ENCODE measurements at places on chromosomes 13 and 19. TPM values are rescaled to one million over a fixed set of nuclear protein-coding genes. Genes with fewer than 3 reads are reported as not detected.

FAM216B gene
- total RNA-seq: not detected

C2CD4C gene
- total RNA-seq: 18.6 TPM

KLK6 gene
- total RNA-seq: not detected

KPTN gene
- total RNA-seq: 18.1 TPM

CEACAM20 gene
- total RNA-seq: not detected

SIGLEC12 gene
- total RNA-seq: not detected

PROZ gene
- total RNA-seq: not detected

DHPS gene
- 78.3 TPM for total RNA-seq

- H3K27ac ChIP-seq: no peak overlapping the region
- H3K4me1 ChIP-seq: no peaks in the 10 kb centered on the region
- H3K36me3 ChIP-seq: no peaks in the 10 kb centered on the region
- DNase-seq: no peak
- no peaks in the 10 kb centered on the region for H3K27me3 ChIP-seq
- no peak overlapping the region for H3K4me3 ChIP-seq
These were observed 955.9 kb downstream of the SLITRK5 start for GRCh38 chr13:88627071-88627470.

- peaks cover 10% of the 10 kb centered on the region for H3K4me1 ChIP-seq
- H3K36me3 ChIP-seq: no peaks in the 10 kb centered on the region
- no peak for DNase-seq
- no peak overlapping the region for H3K4me3 ChIP-seq
- H3K27ac ChIP-seq: no peak overlapping the region
- peaks cover 99% of the 10 kb centered on the region for H3K27me3 ChIP-seq
These were observed 190.0 kb downstream of the MZT1 start for GRCh38 chr13:72537395-72537780.

DNA sequence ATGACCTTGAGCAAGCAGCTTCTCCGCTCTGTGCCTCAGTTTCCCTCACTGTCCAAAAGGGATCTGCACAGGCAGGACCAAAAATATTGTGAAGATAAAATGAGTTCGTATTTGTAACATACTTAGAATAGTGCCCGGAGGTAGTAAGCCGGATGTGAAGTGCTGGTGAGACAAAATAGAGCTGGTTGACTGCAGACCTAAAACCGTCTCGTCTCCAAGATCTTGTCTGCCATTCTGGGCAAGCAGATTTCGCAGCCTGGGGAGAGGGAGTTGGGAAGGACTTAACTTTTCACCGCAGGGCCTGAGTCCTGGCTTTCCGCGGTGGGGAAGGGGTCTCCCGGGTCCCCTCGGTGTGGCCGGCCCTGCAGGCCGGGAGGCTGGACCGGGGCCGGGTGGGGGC is 8.2 kb upstream of the BBC3 start:
- DNase-seq: no peak
- peaks cover 44% of the 10 kb centered on the region for H3K27me3 ChIP-seq
- no peaks in the 10 kb centered on the region for H3K36me3 ChIP-seq

GRCh38 chr19:11552666-11553372 is 6.2 kb downstream of the ELOF1 start:
- DNase-seq: no peak
- no peaks in the 10 kb centered on the region for H3K27me3 ChIP-seq
- no peak overlapping the region for H3K4me3 ChIP-seq
- H3K27ac ChIP-seq: no peak overlapping the region

DNA sequence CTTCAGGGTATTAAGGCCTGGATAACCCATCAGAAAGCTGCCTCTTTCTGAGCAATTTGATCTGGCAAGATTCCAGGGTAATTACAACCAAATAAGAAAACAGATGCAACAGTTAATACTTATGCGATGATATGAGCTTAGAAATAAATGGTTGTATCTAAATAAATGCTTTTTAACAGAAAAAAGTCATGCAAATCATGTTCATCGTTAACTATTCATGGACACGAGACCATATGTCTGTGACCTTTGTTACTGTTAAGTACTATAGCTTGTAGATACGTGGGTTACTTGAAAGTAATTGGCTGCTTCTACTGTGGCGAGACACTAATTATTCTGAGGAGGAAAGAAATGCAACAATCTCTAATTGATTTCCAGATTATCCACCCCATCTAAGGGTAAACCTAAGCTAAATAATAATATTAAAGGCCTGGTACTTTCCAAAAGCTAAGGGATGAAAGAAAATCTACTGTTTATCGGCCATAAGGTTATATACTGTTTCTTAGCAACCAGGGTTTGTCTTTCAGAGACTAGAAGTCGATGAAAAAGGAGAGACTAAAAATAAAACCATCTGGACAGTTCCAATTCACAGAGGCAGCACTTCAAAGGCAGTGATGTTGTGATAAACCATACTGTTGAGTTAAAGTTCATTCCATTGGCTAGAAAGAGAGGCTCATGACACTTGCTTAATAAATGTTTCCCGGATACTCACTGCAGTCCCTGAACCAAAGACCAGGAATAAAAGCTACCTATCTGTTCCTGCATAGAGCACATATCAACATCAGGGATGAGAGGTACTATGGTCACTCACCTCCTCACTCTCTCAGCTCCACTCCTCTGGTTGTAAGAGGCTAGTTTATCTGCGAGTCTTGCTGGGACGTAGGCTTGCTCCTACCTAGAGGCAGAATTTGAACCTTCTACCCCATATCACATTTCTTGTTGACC is 1.5 kb downstream of the EPSTI1 start:
- no peaks in the 10 kb centered on the region for H3K36me3 ChIP-seq
- no peak overlapping the region for H3K27ac ChIP-seq
- DNase-seq: no peak
- peaks cover 15% of the 10 kb centered on the region for H3K4me1 ChIP-seq

GRCh38 chr13:77733674-77734073 is 36.2 kb downstream of the SLAIN1 start:
- no peaks in the 10 kb centered on the region for H3K36me3 ChIP-seq
- no peaks in the 10 kb centered on the region for H3K4me1 ChIP-seq
- H3K4me3 ChIP-seq: no peak overlapping the region
- no peaks in the 10 kb centered on the region for H3K27me3 ChIP-seq
- no peak overlapping the region for H3K27ac ChIP-seq
- DNase-seq: no peak

DNA sequence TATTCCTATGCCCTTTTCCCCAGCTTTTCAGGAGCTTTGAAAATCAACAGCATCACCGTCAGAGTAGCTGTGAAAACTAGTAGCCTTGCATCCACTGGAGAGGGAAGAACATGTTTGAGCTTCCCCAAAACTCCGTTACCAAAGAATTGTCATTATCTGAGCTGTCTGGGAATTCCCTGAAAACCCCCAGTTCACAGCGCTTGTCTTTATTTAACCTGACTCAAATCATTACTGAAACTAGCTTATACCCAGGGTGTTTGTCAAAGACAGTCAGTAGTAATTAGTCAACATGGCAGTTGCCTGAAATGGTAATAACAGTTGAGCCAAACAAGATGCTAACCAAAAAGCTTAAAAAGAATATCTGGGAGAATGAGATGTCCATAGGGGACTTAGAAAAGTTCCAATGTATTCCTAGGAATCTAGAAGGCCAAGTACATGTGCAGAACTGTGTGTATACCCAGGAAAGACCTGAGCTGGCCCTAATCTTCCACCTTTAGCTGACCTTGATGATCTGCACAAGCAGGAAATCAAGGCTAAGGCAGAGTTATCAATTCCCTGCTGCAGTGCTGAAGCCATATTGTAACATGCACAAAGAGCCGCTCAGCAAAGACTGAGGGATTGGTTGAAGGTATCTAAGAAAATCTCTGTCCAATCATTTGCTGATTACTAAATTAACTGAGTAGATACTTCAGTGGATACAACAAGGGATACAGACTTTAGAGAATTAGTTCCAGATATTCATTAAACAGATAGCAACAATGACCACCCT is 130.8 kb downstream of the KL start:
- no peak overlapping the region for H3K27ac ChIP-seq
- H3K4me3 ChIP-seq: no peak overlapping the region
- H3K27me3 ChIP-seq: no peaks in the 10 kb centered on the region
- DNase-seq: no peak
- no peaks in the 10 kb centered on the region for H3K4me1 ChIP-seq

DNA sequence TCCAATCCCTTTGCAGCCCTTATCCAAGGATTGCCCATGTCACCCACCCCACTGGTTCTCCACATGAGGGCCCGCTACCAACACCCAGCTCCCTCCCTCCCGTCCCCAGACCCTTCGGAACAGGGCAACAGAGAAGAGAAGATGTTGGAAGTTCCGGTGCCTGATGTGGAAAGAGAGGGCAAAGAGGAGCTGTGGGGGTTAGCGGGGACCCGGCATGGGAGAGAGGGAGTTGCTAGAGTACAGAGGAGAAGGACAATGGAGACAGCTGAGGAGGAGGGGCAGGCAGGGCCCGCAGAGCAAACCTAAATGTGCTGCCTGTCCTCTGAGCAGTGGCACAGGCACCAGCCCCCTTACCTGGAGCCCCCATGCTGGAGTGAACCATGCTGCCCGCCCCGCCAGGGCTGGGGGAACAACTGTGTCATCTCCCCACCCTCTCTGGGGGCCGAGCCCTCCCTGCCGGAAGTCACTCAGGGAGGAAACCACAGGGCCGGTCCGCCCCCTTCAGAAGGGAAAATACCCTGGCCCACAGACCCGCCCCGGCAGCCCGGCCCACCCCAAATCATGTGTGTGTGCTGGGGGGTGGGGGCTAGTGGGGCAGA is at the start of gene POU2F2:
TSS of gene POU2F2 (minus strand) at position 417 of the 599 bp plus-strand sequence. CDS start at position 382, 35 bp downstream.
- H3K4me1 ChIP-seq: peaks cover 13% of the 10 kb centered on the region
- no peaks in the 10 kb centered on the region for H3K36me3 ChIP-seq
- H3K27me3 ChIP-seq: peaks cover 58% of the 10 kb centered on the region
- peak; percentile 51 for DNase-seq
- no peak within 1 kb of the TSS for H3K27ac ChIP-seq

- no peak for DNase-seq
- no peaks in the 10 kb centered on the region for H3K27me3 ChIP-seq
- no peak overlapping the region for H3K27ac ChIP-seq
- no peaks in the 10 kb centered on the region for H3K4me1 ChIP-seq
These were observed 82.3 kb downstream of the CDADC1 start for GRCh38 chr13:49329831-49330545.

DNA sequence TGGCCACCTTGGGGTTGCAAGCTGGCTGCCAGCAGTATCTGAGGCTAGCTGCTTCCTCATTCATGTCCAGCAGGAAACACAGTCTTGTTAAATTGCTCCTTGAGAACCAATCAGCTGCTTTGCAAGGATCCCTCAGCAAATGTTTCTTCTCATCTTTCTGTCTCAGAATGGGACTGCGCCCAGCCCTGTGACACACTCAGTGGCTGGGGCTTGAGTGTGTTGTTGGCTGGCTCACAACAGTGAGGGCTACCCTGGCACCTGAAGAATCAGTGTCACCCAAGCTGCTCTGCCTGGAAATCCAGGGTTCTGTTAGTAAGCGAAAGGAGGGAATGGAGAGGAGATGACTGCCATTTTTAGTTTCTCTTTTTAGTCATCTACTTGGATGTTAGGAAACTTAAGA is 317.2 kb downstream of the DCT start:
- DNase-seq: no peak
- H3K27ac ChIP-seq: no peak overlapping the region
- no peaks in the 10 kb centered on the region for H3K36me3 ChIP-seq
- H3K27me3 ChIP-seq: no peaks in the 10 kb centered on the region
- no peak overlapping the region for H3K4me3 ChIP-seq

GRCh38 chr19:33193269-33193864 is 763 bp upstream of the LRP3 start:
- no peak for DNase-seq
- peak overlapping the region; percentile 38 for H3K4me3 ChIP-seq
- H3K27ac ChIP-seq: no peak overlapping the region
- peaks cover 6% of the 10 kb centered on the region for H3K4me1 ChIP-seq

GRCh38 chr19:39251846-39252245 is 3.2 kb upstream of the IFNL4 start:
- no peak for DNase-seq
- H3K4me3 ChIP-seq: no peak overlapping the region
- no peak overlapping the region for H3K27ac ChIP-seq

DNA sequence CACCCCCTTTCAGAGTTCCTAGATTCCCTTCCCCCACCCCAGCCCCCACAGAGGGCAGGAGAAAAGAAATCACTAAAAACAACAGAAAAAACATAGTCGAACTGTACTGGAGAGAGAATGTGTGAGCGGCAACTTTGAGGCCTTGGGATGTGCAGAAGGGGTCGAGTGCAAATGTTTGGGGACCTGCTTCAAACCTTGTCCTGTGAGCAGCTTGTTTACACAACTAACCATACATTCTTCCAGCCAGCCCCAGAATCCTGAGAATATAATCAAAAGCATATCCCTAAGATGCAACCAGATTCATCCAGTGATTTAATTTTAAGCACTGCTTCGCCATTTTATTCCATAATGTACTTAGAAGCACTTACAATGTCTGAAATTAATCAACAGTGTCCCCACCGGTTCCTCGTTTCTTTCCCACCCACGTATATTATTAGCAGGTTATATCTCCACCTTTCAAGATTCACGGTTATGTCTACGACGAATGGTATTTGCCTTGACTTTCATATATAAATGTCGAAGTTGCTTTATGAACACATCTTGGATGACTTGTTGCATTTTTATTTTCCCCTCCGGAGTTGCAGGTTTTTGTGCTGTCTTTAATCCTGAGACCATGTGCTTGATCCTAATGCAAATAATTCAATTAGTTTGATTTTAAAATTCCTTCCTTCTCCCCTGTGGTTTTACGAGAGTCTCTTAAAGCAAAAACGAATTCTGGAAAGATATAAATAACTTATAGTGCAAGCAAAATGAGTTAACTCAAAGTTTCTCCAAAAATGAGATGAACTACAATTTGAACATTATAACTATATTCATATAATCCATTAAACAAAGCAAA is 107.6 kb downstream of the ZIC5 start:
- no peaks in the 10 kb centered on the region for H3K36me3 ChIP-seq
- H3K27me3 ChIP-seq: no peaks in the 10 kb centered on the region
- no peak for DNase-seq

DNA sequence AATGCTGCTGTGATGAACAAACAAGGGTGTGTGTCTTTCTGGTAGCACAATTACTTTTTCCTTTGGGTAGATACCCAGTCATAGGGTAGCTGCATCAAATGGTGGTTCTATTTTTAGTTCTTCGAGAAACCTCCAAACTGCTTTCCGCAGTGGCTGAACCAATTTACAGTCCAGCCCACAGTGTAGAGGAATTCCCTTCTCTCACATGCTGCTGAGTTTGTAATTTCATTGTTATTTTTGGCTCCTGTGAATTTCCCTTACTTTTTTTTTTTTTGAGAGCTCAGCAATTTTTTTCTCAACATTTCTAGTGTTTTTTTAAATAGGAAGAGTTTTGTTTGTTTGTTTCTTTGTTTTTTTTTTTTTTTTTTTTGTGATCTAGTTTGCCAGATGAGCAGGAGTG is 37.5 kb upstream of the ADGRE1 start:
- H3K27ac ChIP-seq: no peak overlapping the region
- H3K4me3 ChIP-seq: no peak overlapping the region
- H3K27me3 ChIP-seq: no peaks in the 10 kb centered on the region

GRCh38 chr13:84812078-84812477 is 929.8 kb upstream of the SLITRK1 start:
- H3K27ac ChIP-seq: no peak overlapping the region
- no peaks in the 10 kb centered on the region for H3K4me1 ChIP-seq
- H3K27me3 ChIP-seq: no peaks in the 10 kb centered on the region
- peak; percentile 6 for DNase-seq
- no peak overlapping the region for H3K4me3 ChIP-seq
